Stimulated activated CD4-positive, alpha-beta T cell treated with anti-CD3 and anti-CD28 coated beads, TNF-alpha, amount 100 ng/mL, for 4 hours (primary cell): ENCODE measurements at places on chromosomes 7 and 10.

DNA sequence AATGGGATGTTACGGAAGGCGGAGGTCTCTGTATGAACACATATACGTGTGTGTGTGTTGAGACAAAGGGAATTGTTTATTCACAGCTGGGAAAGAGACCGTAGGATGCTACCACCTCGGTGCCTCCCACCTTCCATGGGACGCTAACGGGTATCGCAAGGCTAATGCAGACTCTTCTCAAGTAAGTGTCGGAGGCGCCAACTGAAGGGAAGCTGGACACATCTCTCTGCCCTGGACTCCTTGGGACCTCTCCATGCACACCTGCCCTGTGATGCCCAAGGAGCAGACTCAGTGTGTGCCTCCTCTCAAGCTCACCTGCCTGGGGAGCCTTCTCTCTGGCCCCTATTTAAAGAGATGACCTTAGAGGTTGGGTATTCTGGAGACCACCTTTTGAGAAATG, 230.9 kb downstream of the DNAJB6 start:
- no peak for DNase-seq

GRCh38 chr10:34370126-34370525, 445.0 kb downstream of the PARD3 start:
- no peak for DNase-seq

DNA sequence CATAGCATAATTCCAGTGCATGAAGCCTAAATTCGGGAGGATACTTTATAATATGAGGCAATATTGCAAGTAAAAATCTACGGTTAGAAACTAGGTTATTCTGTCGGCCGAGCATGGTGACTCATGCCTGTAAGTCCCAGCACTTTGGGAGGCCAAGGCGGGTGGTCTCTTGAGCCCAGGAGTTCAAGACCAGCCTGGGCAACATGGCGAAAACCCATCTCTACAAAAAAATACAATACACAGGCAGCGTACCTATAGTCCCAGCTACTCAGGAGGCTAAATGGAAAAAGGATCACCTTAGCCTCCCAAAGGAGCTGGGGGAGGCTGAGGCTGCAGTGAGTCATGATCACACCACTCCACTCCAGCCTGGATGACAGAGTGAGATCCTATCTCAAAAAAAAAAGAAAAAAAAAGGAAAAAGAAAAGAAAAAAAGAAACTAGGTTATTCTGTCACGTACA, 14.2 kb downstream of the SKAP2 start:
- no peak for DNase-seq

DNA sequence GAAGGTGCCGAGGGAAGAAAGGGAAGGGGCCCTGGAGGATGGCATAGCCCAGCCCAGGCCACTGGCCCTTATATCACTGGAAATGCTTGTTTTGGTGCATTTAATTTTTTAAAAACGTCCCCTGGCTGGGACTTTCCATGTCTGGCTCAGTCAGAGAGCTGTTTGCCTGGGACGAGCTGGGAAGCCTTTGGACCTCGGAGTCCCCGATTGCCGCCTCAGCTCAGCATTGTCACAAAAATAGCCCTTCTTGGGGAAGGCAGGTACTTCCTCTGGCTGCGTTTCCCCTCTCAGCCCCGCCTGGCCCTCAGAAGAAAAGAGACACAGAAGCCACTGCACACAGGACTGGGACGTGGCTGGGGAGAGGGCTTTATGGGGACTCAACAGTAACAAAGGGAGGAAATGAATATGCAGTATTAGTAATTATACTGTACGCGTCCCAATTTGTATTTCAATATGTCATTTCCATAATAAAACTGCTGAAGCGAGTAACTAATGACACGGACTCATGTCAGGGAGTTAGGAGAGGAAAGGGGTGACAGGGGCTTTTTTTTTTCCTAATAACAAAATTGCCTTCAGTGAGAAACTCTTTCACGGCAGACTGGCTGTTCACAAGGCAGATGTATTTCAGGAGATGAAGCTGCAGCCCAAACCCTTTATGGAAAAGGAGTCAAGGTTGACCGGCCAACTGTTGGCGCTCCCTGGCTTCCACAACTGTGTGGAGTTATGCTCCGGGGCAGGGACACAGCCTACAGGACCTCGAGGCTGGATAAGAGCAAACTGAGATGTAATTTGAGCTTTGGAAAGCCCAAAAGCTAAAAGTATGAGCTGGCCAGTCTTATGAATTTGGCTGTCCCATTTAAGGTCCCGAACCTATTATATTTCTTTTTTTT, 31.0 kb upstream of the MXI1 start:
- DNase-seq = no peak

GRCh38 chr10:108612485-108612884, 1310.8 kb downstream of the XPNPEP1 start:
- DNase-seq = no peak

GRCh38 chr7:130102588-130102987, 32.3 kb downstream of the KLHDC10 start:
- no peak for DNase-seq

DNA sequence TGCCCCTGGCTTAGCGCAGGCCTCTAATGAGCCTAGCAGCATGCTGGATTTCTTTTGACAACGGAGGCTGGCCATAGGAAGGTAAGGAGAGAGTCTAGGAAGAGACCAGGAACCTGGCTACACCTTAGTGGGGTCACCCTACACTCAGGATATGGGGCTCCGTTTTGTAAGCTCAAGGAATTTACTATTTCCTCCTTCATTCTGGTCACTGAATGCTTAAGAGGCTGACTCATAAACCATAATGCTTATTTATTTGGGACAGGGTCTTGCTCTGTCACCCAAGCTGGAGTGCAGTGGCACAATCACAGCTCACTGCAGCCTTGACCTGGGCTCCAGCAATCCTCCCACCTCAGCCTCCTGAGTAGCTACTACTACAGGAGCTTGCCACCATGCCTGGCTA, 38.4 kb downstream of the CARD11 start:
- DNase-seq = no peak

DNA sequence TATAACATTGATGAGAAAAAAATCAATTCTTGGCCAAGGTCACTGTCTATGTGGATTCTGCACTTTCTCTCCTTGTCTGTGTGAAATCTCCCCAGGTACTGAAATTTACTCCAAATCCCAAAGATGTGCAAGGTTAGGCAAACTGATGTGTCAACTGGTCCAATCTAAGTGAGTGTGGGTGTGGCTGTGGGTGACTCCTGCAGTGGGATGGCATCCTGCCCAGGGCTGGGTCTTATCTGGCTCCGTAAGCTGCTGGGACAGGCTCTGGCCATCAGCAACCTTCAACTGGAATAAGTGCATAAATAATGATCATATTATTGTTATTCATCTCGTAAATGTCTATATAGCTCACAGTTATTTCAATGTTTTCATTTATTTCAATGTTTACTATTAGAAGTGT, 79.3 kb downstream of the JCAD start:
- no peak for DNase-seq

- DNase-seq = no peak
These were observed 137.2 kb downstream of the PHTF2 start for GRCh38 chr7:77935652-77936348.

DNA sequence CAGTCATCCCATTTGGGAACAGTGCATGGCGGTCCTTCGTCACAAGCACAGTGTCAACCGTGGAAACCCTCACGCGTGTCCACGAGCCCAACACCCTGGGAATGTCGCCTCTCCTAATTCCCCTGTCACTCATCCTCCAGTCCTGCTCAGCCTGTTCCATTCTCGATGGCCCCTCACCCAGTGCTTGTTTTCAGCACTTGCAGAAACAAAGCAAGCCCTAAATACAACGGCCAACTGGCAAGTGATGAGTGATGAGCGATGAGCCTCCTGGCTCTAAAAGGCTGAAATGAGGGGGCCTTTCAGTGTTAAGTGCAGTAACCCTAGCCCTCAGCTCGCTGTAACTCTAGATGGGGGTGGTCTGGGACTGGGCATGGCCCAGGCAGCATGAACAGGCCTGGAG, 22.6 kb downstream of the NKX2-3 start:
- DNase-seq = no peak

DNA sequence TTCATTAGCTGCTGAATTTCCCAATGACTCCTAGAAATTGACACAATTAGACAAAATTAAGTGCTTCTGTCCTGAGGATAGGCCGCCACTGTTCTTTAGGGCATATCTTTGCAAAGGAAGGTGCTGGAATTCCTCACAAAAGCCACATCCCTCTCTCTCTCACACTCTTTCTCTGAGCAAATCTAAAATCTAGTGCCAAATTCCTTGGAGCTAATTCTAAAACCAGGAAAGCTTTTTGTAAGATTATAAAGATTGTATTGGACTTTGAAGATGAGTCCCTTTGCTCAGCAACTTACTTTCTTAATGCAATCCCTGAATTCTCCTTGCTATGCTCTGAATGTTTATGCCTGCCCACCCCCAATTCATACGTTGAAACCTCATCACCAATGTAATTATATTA, 288.9 kb downstream of the KCNMA1 start:
- no peak for DNase-seq

DNA sequence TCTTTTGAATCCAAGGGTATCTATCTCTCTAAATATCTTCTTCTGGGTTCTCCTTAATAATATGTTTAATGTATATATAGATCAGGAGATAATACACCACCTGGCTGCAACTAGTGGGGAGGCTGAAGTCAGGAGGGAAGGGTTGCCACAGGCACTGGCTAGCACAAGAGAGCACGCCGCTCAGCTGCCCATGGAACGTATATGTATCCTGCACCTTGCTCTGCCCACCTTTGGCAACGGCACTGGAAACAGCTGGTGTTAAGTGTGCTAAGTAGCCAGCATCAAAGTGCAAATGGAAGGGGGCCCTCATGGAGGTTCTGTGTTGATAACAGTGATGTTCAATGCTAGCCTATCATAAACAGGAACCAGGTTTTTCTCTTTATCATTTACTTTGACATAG, 49.8 kb upstream of the FAM133B start:
- no peak for DNase-seq

- no peak for DNase-seq
These were observed 18.8 kb downstream of the SLK start for GRCh38 chr10:103985726-103986125.

GRCh38 chr7:24911213-24911603, 68.8 kb downstream of the OSBPL3 start:
- DNase-seq = no peak

- no peak for DNase-seq
These were observed 26.0 kb downstream of the PRSS2 start for GRCh38 chr7:142796501-142797390.

GRCh38 chr10:126160971-126161630, 227.2 kb downstream of the ADAM12 start:
- no peak for DNase-seq

GRCh38 chr7:123712619-123713018, 36.2 kb downstream of the WASL start:
- DNase-seq = no peak

GRCh38 chr10:88702848-88703597, 3.0 kb upstream of the LIPK start:
- DNase-seq = no peak

DNA sequence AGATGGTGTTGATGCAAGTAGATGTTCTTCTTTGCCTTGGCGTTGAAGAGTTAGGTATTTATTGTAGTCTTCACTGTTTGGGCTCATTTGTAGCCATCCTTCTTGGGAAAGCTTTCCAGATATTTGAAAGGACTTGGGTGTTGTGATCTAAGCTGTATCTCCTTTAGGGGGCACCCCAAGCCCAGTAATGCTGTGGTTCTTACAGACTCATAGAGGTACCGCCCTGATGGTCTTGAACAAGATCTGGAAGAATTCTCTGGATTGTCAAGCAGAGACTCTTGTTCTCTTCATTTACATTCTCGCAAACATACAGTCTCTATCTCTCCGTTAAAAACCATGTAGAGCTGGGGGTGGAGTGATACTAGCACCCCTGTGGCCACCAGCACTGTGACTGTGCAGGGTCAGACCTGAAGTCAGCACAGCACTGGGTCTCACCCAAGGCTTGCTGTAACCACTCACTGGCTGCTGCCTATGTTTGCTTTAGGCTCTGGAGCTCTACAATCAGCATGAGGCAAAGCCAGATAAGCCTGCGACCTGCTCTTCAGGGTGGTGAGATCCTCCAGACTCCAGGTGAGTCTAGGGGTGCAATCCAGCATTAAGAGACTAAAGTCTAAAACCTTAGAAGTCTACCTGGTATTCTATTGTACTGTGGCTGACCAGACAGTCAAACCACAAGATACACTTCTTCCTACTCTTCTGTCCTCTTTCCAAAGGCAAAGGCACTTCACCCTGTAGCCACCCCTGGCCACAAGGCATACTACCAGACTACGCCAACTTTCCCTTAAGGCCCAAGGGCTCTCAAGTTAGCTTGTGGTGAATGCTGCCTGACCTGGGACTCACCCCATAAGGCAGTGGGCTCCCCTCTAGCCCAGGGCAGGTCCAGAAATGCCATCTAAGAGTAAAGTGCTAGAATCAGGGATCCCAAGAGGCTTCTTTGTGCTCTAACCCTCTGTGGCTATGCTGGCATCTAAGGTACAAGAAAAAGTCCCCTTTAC, 209.7 kb upstream of the TMEM196 start:
- no peak for DNase-seq

GRCh38 chr10:58023341-58024073, 244.2 kb downstream of the IPMK start:
- DNase-seq = no peak

GRCh38 chr7:132377703-132378584, 198.3 kb downstream of the PLXNA4 start:
- DNase-seq = no peak

- no peak for DNase-seq
These were observed 12.1 kb downstream of the CRYGN start for GRCh38 chr7:151427705-151428377.

DNA sequence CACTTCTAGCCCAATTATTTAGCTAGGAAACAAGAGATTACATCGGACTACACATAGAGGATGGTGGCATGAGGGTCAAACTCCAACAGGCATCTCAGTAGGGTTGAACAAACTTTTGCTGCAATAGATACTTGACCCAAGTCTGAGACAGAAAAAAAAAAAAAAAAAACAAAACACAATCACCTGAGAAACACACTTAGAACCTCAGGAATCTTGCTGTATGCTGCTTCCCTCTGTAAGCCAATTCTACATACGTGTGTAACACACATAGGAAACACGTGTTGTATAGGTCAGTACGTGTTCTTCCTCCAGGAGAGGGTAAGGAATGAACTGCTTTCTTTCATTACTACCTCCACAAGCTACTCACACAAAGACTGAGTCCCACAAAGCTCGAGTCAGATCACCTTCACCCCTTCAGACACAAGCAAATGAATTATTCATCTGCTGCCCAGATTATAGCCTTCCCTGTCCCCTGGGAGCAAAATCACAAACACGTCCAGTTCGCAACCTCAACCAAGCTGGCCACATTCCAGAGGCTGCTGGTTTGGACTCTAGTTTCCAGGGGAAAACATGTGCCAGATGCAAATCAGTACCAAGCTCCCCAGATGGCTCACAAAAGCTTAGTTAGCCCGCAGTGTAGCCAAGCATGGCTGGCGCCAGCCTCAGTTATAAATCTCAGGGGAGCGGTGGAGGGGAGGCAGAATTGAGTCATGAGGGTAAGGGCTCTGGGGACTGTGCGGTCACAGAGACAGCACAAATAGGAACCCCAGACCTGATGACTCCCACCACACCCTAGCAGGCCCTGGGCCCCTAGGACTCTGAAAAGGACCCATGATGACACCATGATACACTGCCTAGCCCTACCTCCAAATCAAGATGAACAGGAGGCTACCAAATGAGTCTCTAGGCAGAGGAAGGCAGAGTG, 15.1 kb downstream of the PSAP start:
- DNase-seq = no peak

- no peak for DNase-seq
These were observed 32.1 kb downstream of the LOXL4 start for GRCh38 chr10:98235846-98236245.

- DNase-seq = no peak
These were observed 13.2 kb upstream of the ENO4 start for GRCh38 chr10:116836083-116836482.

- no peak for DNase-seq
These were observed 26.4 kb upstream of the SRGN start for GRCh38 chr10:69061305-69062161.

- no peak for DNase-seq
These were observed 23.5 kb downstream of the TRPV5 start for GRCh38 chr7:142910031-142910433.
